Prostate gland (tissue), 2 donors: ENCODE measurements at places on chromosomes 16 and 17. TPM values are rescaled to one million over a fixed set of nuclear protein-coding genes. Genes with fewer than 3 reads are reported as not detected.
A peak's percentile ranks its signal among the peaks of the same experiment; 100 is the strongest.

- peak overlapping the region; percentile 36 for H3K27ac ChIP-seq
- H3K4me1 ChIP-seq = no peaks in the 10 kb centered on the region
- no peaks in the 10 kb centered on the region for H3K27me3 ChIP-seq
- H3K36me3 ChIP-seq = no peaks in the 10 kb centered on the region
- DNase-seq = peak; percentile 68
Measured at GRCh38 chr16:30996985-30997724, 12.1 kb downstream of the HSD3B7 start.

GRCh38 chr17:73347351-73347750, 35.5 kb upstream of the CDC42EP4 start:
- no peak overlapping the region for H3K27ac ChIP-seq
- DNase-seq = no peak
- H3K4me1 ChIP-seq = peaks cover 2% of the 10 kb centered on the region

RGS11 gene
- 5.9 TPM for total RNA-seq

TAC4 gene
- not detected for total RNA-seq

DNA sequence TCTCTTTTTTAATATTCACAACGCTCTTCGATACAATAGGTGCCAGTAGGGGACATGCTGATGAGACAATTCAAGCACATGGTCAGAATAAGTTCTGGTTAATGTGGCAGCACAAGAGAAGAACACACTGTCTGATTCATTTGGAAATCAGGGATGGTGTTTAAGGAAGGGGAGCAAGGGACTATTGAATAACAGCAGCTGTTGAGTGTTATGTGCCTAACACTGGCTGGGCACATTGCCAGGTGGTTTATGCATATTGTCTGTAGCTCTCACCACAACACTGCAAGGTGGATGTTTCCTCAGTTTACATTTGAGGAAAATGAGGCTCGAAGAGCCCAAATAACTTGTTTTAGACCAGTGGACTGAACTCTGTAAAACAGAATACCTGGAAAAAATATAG, 44.2 kb downstream of the LYRM9 start:
- no peaks in the 10 kb centered on the region for H3K36me3 ChIP-seq
- H3K4me3 ChIP-seq = no peak overlapping the region
- no peaks in the 10 kb centered on the region for H3K4me1 ChIP-seq
- H3K27me3 ChIP-seq = no peaks in the 10 kb centered on the region
- no peak overlapping the region for H3K27ac ChIP-seq
- no peak for DNase-seq

DNA sequence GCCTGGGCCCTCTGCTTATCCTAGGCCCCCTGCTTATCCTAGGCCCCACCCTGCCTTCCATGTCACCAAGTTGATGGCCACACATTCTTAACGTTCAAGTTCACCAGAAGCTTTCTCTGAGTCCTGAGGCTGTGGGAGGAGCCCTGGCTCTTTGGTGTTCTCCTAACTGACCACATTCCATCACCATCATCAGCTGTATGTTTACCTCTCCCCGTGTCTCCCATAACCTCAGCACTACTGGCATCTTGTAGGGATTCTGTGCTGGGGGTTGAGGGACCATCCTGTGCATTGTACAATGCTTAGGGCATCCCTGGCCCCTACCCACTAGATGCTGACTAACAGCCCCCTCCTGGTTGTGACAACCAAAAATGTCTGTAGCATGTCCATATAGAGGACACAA, 99.3 kb downstream of the NDE1 start:
- H3K4me1 ChIP-seq = no peaks in the 10 kb centered on the region
- H3K36me3 ChIP-seq = no peaks in the 10 kb centered on the region
- H3K27me3 ChIP-seq = no peaks in the 10 kb centered on the region
- no peak for DNase-seq

DNA sequence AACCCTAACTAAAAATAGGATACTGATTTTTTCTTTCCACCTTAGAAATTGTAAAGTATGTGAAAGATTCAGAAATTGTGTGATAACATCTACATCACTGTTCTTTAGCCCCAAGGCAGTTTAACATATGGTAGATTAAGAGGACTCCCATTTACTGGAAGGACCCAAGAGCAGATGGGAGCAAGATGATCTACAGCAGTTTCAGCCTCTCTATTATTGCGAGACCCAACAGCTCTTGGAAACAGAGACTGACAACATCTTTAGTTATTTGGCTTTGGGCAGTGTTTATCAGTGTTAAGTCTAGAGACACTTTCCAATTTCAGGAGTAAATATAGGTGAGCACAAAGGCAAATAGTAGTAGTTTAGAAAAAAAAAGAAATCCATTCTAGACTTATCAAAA, 124.9 kb upstream of the CORO6 start:
- DNase-seq = no peak
- H3K36me3 ChIP-seq = no peaks in the 10 kb centered on the region
- no peak overlapping the region for H3K4me3 ChIP-seq
- H3K27ac ChIP-seq = no peak overlapping the region

DNA sequence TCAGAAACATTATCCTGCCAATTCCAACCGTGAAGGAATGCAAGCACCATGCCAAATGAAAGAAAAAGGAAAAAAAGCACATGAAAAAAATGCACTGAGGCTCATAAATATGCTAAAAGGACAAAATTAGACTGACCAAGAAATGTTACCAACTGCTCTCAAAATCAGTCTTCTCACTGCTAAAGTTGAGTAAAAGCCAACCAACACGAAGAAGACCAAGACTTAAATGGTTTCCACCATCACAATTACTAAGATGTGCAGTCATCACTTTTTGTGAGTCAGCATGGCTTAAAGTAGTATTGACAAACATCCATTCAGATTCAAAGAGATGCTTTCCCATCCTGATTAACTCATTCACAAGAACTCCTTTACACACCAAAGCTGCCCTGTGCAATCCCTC, 16.4 kb downstream of the CDYL2 start:
- H3K27ac ChIP-seq = no peak overlapping the region
- DNase-seq = no peak
- no peak overlapping the region for H3K4me3 ChIP-seq

ARL17A gene
- total RNA-seq = 7.9 TPM

TMEM208 gene
- 57.1 TPM for total RNA-seq

- no peaks in the 10 kb centered on the region for H3K27me3 ChIP-seq
- H3K27ac ChIP-seq = no peak overlapping the region
- no peaks in the 10 kb centered on the region for H3K36me3 ChIP-seq
- H3K4me1 ChIP-seq = no peaks in the 10 kb centered on the region
Measured at GRCh38 chr16:23803591-23804123, 32.1 kb upstream of the PRKCB start.

GRCh38 chr16:17053536-17054160, 417.1 kb downstream of the XYLT1 start:
- H3K4me1 ChIP-seq = no peaks in the 10 kb centered on the region
- H3K4me3 ChIP-seq = no peak overlapping the region
- no peaks in the 10 kb centered on the region for H3K36me3 ChIP-seq
- no peaks in the 10 kb centered on the region for H3K27me3 ChIP-seq
- no peak overlapping the region for H3K27ac ChIP-seq
- no peak for DNase-seq

GRCh38 chr17:51029568-51030463, 90.9 kb downstream of the SPAG9 start:
- no peaks in the 10 kb centered on the region for H3K27me3 ChIP-seq
- H3K27ac ChIP-seq = peak overlapping the region; percentile 59
- no peak overlapping the region for H3K4me3 ChIP-seq
- no peaks in the 10 kb centered on the region for H3K36me3 ChIP-seq
- H3K4me1 ChIP-seq = no peaks in the 10 kb centered on the region
- no peak for DNase-seq

- no peak overlapping the region for H3K4me3 ChIP-seq
- no peak overlapping the region for H3K27ac ChIP-seq
- no peaks in the 10 kb centered on the region for H3K27me3 ChIP-seq
Measured at GRCh38 chr17:18988546-18989173, 15.9 kb downstream of the FAM83G start.

DHRS7C gene
- total RNA-seq = not detected

- H3K27me3 ChIP-seq = no peaks in the 10 kb centered on the region
- H3K4me1 ChIP-seq = no peaks in the 10 kb centered on the region
- no peak overlapping the region for H3K27ac ChIP-seq
- no peak overlapping the region for H3K4me3 ChIP-seq
- DNase-seq = no peak
- H3K36me3 ChIP-seq = no peaks in the 10 kb centered on the region
Measured at GRCh38 chr17:42441371-42442195, 17.1 kb upstream of the ATP6V0A1 start.

DNA sequence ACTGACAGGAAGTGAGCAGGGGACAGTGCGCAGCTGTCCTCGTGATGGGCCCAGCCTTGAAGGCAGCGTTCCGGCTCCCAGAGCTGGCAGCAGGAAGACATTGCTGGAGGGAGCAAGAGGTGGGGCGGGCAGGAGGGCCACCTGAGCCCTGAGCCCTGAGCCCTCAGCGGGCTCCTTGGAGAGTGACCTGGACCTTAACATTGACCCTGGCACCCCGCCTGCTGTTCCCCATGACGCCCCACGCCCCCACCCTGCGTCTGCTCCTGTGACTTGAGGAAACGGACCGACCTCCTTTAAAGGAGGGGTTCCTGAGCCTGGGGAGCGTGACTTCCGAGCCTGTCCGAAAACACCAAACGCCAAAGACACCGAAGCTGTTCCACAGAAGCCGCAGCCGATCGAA, 25.1 kb upstream of the ENPP7 start:
- no peak overlapping the region for H3K27ac ChIP-seq
- DNase-seq = no peak
- no peak overlapping the region for H3K4me3 ChIP-seq
- no peaks in the 10 kb centered on the region for H3K36me3 ChIP-seq
- peaks cover 9% of the 10 kb centered on the region for H3K27me3 ChIP-seq

GRCh38 chr17:4900231-4901107, 1.1 kb downstream of the C17orf107 start:
- H3K4me3 ChIP-seq = peak overlapping the region; percentile 42
- H3K27ac ChIP-seq = no peak overlapping the region
- no peaks in the 10 kb centered on the region for H3K27me3 ChIP-seq
- peaks cover 3% of the 10 kb centered on the region for H3K4me1 ChIP-seq
- peaks cover 3% of the 10 kb centered on the region for H3K36me3 ChIP-seq
- DNase-seq = no peak

GINS2 gene
- total RNA-seq = 6.2 TPM

KRT28 gene
- not detected for total RNA-seq

SLC5A11 gene
- not detected for total RNA-seq

DNA sequence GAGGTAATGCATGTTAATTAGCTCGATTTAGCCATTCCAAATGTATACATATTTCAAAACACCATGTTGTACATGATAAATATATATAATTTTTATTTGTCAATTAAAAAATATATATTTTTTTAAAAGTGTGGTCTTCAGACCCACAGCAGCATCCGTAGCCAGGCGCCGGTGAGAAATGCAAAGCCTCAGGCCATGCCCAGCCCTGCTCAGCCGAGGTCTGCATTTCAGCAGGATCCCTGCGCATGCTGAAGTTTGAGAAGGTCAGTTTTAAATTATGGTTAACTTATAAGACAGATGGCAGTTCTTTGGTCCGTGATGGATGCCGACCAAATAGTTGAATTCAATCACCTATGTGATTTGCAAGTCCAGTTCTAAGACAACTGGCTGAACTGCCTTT, 28.0 kb upstream of the TBX2 start:
- no peak for DNase-seq
- H3K27me3 ChIP-seq = no peaks in the 10 kb centered on the region
- no peaks in the 10 kb centered on the region for H3K4me1 ChIP-seq

AKAP1 gene
- total RNA-seq = 61.7 TPM
